Esophagus muscularis mucosa (tissue), 4 donors: ENCODE measurements at places on chromosomes 1 and 21. TPM values are rescaled to one million over a fixed set of nuclear protein-coding genes. Genes with fewer than 3 reads are reported as not detected.
A peak's percentile ranks its signal among the peaks of the same experiment; 100 is the strongest.

DNA sequence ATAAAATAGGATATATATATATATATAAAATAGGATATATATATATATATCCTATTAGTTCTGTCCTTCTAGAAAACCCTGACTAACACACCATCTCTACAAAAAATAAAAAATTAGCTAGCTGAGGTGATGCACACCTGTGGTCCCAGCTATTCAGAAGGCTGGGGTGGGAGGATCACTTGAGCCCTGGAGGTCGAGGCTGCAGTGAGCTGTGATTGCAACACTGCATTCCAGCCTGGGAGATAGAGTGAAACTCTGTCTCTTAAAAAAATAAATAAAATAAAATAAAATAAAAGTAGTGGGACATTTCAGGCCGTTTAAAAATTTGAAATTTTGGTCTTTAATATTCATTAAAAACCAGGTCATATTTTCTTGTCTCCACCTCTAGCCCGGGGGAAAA lies 4.2 kb upstream of the RRP1 start:
- no peaks in the 10 kb centered on the region for H3K27me3 ChIP-seq
- H3K36me3 ChIP-seq: no peaks in the 10 kb centered on the region
- peaks cover 10% of the 10 kb centered on the region for H3K4me1 ChIP-seq
- no peak for DNase-seq

DNA sequence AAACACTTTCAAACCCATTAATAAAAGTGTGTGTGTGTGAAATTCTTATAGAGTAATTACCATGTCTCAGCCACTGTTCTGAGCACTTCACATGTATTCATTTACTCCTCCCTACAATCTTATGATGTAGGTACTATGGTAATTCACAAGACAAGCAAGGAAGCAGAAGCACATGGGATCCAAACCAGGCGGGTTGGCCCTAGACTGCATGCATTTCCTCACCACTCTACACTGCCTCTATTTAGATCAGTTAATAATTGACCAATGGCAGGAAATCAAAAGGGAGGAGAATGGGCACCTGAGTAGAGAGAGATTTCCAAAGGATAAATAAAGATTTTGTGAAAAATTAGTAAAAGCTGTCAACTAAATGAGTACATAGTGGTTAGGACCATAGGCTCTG lies 15.7 kb downstream of the MAP3K21 start:
- no peak for DNase-seq
- H3K27ac ChIP-seq: no peak overlapping the region
- H3K4me1 ChIP-seq: no peaks in the 10 kb centered on the region
- H3K4me3 ChIP-seq: no peak overlapping the region
- H3K27me3 ChIP-seq: no peaks in the 10 kb centered on the region

GRCh38 chr1:152002960-152003359 lies 9.3 kb upstream of the S100A10 start:
- no peak overlapping the region for H3K4me3 ChIP-seq
- H3K4me1 ChIP-seq: peaks cover 4% of the 10 kb centered on the region
- DNase-seq: no peak

- DNase-seq: no peak
- no peaks in the 10 kb centered on the region for H3K27me3 ChIP-seq
- no peak overlapping the region for H3K4me3 ChIP-seq
- H3K27ac ChIP-seq: no peak overlapping the region
Observed at GRCh38 chr21:40507978-40508377, 339.0 kb downstream of the DSCAM start.

- no peaks in the 10 kb centered on the region for H3K4me1 ChIP-seq
- DNase-seq: no peak
- H3K36me3 ChIP-seq: no peaks in the 10 kb centered on the region
- H3K4me3 ChIP-seq: no peak overlapping the region
- no peak overlapping the region for H3K27ac ChIP-seq
Observed at GRCh38 chr1:197706601-197707000, 68.7 kb downstream of the DENND1B start.

DNA sequence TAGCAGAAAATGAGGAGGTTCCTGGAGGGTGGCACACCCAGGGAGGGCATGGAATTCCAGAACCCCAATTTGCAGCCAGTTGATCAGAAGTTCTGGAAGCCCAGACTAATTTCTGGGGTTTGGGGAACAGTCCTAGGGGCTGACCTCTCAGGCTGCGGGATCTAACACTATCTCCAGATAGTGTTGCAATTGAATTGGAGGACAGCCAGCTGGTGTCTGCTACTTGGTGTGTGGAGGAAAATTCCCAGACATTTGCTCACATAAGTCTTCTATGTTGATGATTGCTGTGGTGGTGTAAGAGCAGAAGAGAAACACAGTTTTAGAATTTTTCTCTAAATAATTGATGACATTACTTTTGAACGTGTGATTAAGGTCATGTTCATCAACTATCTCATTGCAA lies 154.3 kb upstream of the RNPC3 start:
- H3K4me3 ChIP-seq: no peak overlapping the region
- H3K27me3 ChIP-seq: no peaks in the 10 kb centered on the region
- DNase-seq: no peak
- H3K36me3 ChIP-seq: no peaks in the 10 kb centered on the region
- H3K4me1 ChIP-seq: no peaks in the 10 kb centered on the region
- H3K27ac ChIP-seq: no peak overlapping the region

DNA sequence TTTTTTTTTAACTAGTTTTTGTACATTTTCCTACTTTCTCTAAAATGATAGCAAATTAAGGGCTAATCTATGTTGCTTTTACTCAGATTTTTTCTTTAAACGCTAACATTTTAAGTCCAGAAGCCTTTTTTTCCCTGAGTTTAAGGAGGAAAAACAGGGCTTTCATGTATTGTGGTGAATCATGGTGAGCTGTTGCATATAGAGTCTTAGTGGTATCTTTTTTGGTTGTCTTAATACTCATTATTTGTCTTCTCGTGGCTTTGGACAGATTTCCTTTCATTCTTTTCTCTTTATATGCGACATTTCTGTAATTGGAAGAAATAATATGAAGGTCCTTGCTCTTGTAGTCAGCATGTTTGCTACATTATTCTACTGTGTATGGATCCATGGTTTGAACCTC lies 1015.6 kb downstream of the PLA2G4A start:
- no peak for DNase-seq
- H3K4me1 ChIP-seq: no peaks in the 10 kb centered on the region
- no peak overlapping the region for H3K4me3 ChIP-seq
- no peak overlapping the region for H3K27ac ChIP-seq
- no peaks in the 10 kb centered on the region for H3K27me3 ChIP-seq
- no peaks in the 10 kb centered on the region for H3K36me3 ChIP-seq

GRCh38 chr1:56837244-56837939 lies 17.2 kb upstream of the C8A start:
- no peak overlapping the region for H3K27ac ChIP-seq
- no peak for DNase-seq
- H3K36me3 ChIP-seq: no peaks in the 10 kb centered on the region
- no peak overlapping the region for H3K4me3 ChIP-seq

DNA sequence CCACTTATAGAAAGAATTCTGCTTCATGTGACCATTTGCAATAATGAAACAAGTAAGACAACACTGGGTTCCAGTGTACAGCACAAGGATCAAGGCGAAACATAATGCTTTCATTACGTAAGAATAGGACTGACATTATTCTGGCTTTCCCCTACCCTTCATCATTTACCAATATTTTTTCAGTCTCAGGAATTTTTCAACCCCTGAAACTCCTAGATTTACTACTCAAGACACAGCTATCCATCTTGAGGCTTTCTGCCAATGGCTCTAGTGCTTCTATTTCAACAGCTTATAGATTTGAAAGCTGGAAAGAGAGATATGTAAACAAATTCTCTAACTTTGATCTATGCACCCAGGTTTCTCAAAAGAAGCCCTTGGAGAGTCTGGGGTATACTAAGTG lies 48.4 kb downstream of the WLS start:
- no peaks in the 10 kb centered on the region for H3K36me3 ChIP-seq
- peaks cover 46% of the 10 kb centered on the region for H3K4me1 ChIP-seq
- H3K27ac ChIP-seq: no peak overlapping the region
- no peak for DNase-seq

- no peaks in the 10 kb centered on the region for H3K36me3 ChIP-seq
- no peak for DNase-seq
- H3K4me3 ChIP-seq: no peak overlapping the region
- H3K27me3 ChIP-seq: no peaks in the 10 kb centered on the region
Observed at GRCh38 chr1:168498159-168498631, 45.6 kb downstream of the XCL2 start.

- H3K4me1 ChIP-seq: no peaks in the 10 kb centered on the region
- no peak for DNase-seq
- no peak overlapping the region for H3K4me3 ChIP-seq
- no peak overlapping the region for H3K27ac ChIP-seq
- H3K36me3 ChIP-seq: no peaks in the 10 kb centered on the region
Observed at GRCh38 chr1:28853093-28853742, 41.2 kb downstream of the OPRD1 start.

GRCh38 chr1:100926240-100926639 lies 30.4 kb downstream of the SLC30A7 start:
- no peak for DNase-seq
- H3K4me3 ChIP-seq: no peak overlapping the region
- no peaks in the 10 kb centered on the region for H3K27me3 ChIP-seq
- H3K27ac ChIP-seq: no peak overlapping the region
- peaks cover 3% of the 10 kb centered on the region for H3K4me1 ChIP-seq
- H3K36me3 ChIP-seq: peaks cover 40% of the 10 kb centered on the region

- H3K27me3 ChIP-seq: no peaks in the 10 kb centered on the region
- H3K27ac ChIP-seq: no peak overlapping the region
- H3K4me1 ChIP-seq: peaks cover 12% of the 10 kb centered on the region
- peak; percentile 66 for DNase-seq
- no peaks in the 10 kb centered on the region for H3K36me3 ChIP-seq
Observed at GRCh38 chr1:211551638-211552460, 27.1 kb downstream of the SLC30A1 start.

DNA sequence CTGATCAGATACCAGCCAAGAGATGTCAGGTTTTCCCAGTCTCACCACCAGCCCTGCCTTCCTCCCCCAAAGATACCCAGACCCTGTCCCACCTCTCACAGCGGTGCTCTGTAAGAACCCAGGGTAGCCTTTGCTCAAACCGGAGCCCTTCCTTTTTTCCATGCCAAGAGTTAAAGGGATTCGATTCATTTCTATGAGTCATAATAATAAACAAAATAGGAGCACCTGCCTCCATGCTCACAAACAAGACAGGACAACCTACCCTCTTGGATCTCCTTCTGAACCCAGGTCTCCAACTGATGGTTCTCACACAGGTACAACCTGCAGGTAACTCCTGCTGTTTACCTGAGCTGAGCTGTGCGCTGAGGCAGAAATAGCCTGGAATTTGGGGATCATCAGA lies 5.9 kb upstream of the ATP1A2 start:
- no peaks in the 10 kb centered on the region for H3K27me3 ChIP-seq
- no peaks in the 10 kb centered on the region for H3K36me3 ChIP-seq
- H3K4me3 ChIP-seq: no peak overlapping the region
- H3K27ac ChIP-seq: no peak overlapping the region
- peaks cover 42% of the 10 kb centered on the region for H3K4me1 ChIP-seq

DNA sequence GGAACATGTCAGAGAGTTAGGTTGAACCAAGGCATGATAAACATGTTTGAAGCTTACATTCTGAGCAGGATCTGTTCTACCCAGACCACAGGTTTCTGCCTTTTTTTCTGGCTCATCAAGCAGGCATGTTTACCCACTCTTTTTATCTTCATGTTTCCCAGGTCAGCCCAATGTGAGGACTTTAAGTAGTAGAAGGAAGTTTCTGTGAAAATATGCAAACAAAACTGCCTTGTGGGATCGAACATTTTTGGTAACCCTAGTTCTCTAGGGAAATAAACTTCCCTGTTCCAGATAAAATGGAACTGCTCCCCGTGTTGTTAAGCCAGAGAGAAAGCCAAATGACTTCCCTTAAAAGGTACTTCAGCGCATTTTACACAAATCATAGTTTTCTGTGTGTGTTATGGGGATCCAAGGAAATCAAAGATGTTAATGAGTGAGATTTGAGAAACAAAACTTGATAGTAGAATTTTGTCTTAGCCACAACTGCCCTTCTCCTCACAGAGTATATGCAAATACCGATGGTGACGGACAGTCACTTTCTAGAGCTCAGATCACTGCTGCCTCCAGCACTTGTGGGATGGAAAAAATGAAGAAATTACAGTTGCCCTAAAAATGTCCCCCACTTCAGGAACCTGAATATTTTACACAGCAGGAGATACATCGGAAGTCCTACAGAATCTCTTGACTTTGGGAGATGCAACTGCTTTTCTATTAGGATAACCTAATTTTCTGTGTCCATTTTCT lies 765 bp upstream of the HIPK1 start:
- no peaks in the 10 kb centered on the region for H3K27me3 ChIP-seq
- peaks cover 44% of the 10 kb centered on the region for H3K4me1 ChIP-seq
- peak overlapping the region; percentile 97 for H3K4me3 ChIP-seq
- DNase-seq: no peak

- H3K27me3 ChIP-seq: no peaks in the 10 kb centered on the region
- no peak for DNase-seq
- peaks cover 48% of the 10 kb centered on the region for H3K4me1 ChIP-seq
- peak overlapping the region; percentile 90 for H3K27ac ChIP-seq
- H3K4me3 ChIP-seq: peak overlapping the region; percentile 89
Observed at GRCh38 chr21:46226920-46227599, 1.5 kb downstream of the LSS start.

DNA sequence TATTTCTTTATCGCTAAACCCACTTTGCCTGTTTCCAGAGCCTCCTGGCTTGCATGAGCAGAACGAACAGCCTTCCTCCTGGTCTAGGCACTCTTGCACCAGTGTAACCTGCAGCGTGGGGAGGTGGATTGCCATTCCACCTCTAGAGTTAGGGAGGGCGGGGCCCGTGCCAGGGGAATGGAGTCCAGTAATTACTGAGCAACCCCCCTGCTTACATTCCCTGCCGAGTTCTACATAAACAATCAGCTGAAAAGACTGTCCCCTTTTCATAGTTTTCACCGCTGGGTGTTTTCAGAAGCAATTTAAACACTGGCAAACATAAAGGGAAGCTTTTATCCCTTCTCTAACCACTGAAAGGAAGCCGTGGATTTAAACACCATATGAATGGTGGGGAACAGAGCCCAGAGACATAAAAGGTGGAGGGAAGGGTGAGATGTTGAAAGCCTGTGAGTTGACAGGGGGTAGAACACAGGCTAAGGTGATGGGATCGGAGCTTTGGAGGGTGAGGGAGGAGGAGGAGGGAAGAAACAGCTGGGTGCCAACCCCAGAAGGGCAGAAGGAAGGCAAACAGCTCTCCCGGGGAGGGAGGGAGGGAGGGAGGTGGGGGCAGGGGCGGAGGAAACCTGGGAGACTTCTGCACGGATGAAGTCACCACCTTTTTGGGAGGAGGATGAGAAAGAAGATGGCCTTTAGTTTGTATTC lies 68.0 kb upstream of the WDR26 start:
- no peaks in the 10 kb centered on the region for H3K36me3 ChIP-seq
- H3K4me1 ChIP-seq: peaks cover 55% of the 10 kb centered on the region
- no peaks in the 10 kb centered on the region for H3K27me3 ChIP-seq
- DNase-seq: no peak
- H3K4me3 ChIP-seq: peak overlapping the region; percentile 12
- H3K27ac ChIP-seq: peak overlapping the region; percentile 85

- H3K27ac ChIP-seq: peak overlapping the region; percentile 58
- no peaks in the 10 kb centered on the region for H3K27me3 ChIP-seq
- H3K36me3 ChIP-seq: no peaks in the 10 kb centered on the region
- H3K4me3 ChIP-seq: no peak overlapping the region
Observed at GRCh38 chr1:61120998-61121397, 38.6 kb downstream of the NFIA start.

GRCh38 chr1:47995306-47996050 lies 1.7 kb downstream of the TRABD2B start:
- H3K27me3 ChIP-seq: no peaks in the 10 kb centered on the region
- H3K27ac ChIP-seq: peak overlapping the region; percentile 85
- H3K4me1 ChIP-seq: peaks cover 47% of the 10 kb centered on the region
- DNase-seq: no peak

Gene WDR4
- total RNA-seq: 5.8 TPM

Gene LIN28A
- not detected for total RNA-seq

Gene CLCA1
- 0.11 TPM for total RNA-seq

Gene LPAR3
- not detected for total RNA-seq

Gene LCE1D
- not detected for total RNA-seq

Gene RASAL2
- 21.0 TPM for total RNA-seq

Gene ADAM30
- not detected for total RNA-seq

Gene KRTAP7-1
- not detected for total RNA-seq

Gene LMX1A
- total RNA-seq: 0.98 TPM

Gene COL24A1
- 5.3 TPM for total RNA-seq
